Kidney (tissue), 22 donors: ENCODE measurements at places on chromosomes 1 and 21.
A peak's percentile ranks its signal among the peaks of the same experiment; 100 is the strongest.

DNA sequence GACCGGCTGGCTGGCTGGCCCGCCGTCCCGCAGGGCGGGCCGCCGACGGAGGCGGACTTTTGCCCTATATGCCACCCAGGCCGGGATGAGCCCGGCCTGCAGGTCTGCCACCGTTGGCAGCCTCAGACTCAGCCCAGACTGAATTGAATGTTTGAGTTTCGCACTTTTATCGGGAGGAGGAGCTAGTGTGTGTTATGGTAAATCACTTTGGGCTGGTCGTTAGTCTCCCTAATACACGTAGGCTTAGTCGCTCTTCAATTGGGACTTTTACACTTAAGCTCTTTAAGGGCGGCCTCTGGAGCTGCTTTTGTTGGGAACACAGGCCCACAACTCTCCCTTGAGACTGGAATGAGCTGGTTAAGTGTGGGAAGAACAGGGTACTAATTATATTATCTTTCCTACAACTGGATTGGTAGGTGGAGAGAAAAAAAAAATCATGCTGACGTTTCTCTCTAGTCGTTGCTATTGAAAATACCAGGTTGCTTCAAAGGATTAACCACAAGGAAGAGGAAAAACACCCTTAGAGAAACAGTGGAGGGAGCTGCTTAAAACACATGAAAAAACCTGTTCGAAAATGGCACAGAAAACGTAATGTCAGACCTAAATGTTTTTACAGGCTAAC lies 1.4 kb upstream of the IRF2BP2 start:
- peaks cover 23% of the 10 kb centered on the region for H3K4me1 ChIP-seq
- peak overlapping the region; percentile 100 for H3K27ac ChIP-seq
- H3K36me3 ChIP-seq = peaks cover 5% of the 10 kb centered on the region
- H3K27me3 ChIP-seq = no peaks in the 10 kb centered on the region

- H3K4me3 ChIP-seq = peak overlapping the region; percentile 93
- peaks cover 7% of the 10 kb centered on the region for H3K4me1 ChIP-seq
- no peak for DNase-seq
- H3K36me3 ChIP-seq = no peaks in the 10 kb centered on the region
- H3K27ac ChIP-seq = peak overlapping the region; percentile 73
These were observed 32.4 kb upstream of the MGST3 start for GRCh38 chr1:165598676-165599059.

GRCh38 chr1:95133687-95134086 lies 16.5 kb downstream of the TLCD4 start:
- DNase-seq = no peak
- H3K4me3 ChIP-seq = no peak overlapping the region

GRCh38 chr1:162236201-162236600 lies 140.5 kb downstream of the SPATA46 start:
- peaks cover 2% of the 10 kb centered on the region for H3K4me1 ChIP-seq
- H3K27me3 ChIP-seq = no peaks in the 10 kb centered on the region
- no peak overlapping the region for H3K4me3 ChIP-seq
- no peak for DNase-seq
- H3K36me3 ChIP-seq = no peaks in the 10 kb centered on the region

GRCh38 chr1:156689035-156689952 lies 12.1 kb upstream of the NES start:
- H3K4me1 ChIP-seq = peaks cover 12% of the 10 kb centered on the region
- H3K27me3 ChIP-seq = no peaks in the 10 kb centered on the region
- H3K4me3 ChIP-seq = no peak overlapping the region
- H3K27ac ChIP-seq = no peak overlapping the region

DNA sequence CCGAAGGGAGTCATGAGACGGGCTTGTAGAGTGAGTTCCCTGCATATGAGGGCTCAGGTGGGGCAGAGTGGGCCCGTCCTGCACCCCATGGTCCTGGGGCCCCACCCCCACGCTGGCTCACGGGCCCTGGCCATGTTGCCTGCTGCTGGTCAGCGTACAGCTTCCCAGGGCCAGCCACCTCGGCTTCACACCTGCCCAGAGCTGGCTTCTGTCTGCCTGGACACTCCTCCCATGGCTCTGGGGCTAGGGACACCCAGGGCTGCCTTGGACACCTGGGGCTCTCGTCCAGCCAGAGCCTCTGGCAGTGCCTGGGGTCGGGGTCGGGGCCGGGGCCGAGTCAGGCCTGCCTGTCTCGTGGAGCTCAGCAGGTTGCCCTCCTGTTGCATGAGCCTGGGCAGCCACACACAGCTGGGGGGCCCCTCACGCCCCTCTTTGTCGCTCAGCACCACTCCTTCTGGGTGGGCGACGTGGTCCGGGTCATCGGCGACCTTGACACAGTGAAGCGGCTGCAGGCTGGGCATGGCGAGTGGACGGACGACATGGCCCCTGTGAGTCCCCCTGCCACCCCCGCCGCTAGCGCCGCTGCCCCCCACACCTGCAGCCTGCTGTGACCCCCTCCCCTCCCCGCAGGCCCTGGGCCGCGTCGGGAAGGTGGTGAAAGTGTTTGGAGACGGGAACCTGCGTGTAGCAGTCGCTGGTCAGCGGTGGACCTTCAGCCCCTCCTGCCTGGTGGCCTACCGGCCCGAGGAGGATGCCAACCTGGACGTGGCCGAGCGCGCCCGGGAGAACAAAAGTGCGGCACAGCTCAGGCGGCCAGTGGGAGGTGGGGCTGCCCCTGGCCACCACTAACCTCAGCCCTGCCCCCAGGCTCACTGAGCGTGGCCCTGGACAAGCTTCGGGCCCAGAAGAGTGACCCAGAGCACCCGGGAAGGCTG lies 5.5 kb upstream of the MMP23B start:
- no peaks in the 10 kb centered on the region for H3K4me1 ChIP-seq
- peak; percentile 48 for DNase-seq
- H3K4me3 ChIP-seq = no peak overlapping the region
- H3K27ac ChIP-seq = no peak overlapping the region
- H3K27me3 ChIP-seq = no peaks in the 10 kb centered on the region

- DNase-seq = peak; percentile 85
- H3K4me1 ChIP-seq = no peaks in the 10 kb centered on the region
- H3K27ac ChIP-seq = peak overlapping the region; percentile 53
- no peaks in the 10 kb centered on the region for H3K36me3 ChIP-seq
- peak overlapping the region; percentile 39 for H3K4me3 ChIP-seq
These were observed 39.1 kb upstream of the NFIA start for GRCh38 chr1:61043010-61043820.

GRCh38 chr1:76764638-76765454 lies 102.4 kb upstream of the ST6GALNAC5 start:
- no peak overlapping the region for H3K27ac ChIP-seq
- no peak overlapping the region for H3K4me3 ChIP-seq
- no peaks in the 10 kb centered on the region for H3K27me3 ChIP-seq
